Spleen (tissue), 13 donors: ENCODE measurements at places on chromosomes 13 and 19.

DNA sequence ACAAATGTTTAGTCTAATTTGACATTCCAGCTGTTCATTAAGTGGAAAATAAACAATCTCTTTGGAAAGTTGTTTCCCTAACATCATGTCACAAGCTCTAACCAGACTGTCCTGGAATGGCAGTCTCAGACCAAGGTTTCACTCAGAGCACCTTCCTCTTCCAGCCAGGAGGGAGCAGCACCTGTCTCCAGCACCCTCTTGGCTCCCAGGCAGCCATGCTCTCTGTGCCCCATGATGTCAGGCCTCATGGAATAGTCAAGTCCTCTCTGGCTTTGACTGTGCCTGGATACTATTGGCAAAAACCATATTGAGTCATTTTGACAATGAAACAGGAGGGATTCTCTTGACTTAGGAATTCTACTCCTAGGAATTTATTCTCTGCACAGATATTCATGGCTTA lies 171.4 kb downstream of the OXGR1 start:
- DNase-seq = no peak

- DNase-seq = no peak
Measured at GRCh38 chr19:10513223-10513622, 4.0 kb downstream of the S1PR5 start.

GRCh38 chr19:32363175-32363574 lies 17.8 kb downstream of the ZNF507 start:
- no peak for DNase-seq

DNA sequence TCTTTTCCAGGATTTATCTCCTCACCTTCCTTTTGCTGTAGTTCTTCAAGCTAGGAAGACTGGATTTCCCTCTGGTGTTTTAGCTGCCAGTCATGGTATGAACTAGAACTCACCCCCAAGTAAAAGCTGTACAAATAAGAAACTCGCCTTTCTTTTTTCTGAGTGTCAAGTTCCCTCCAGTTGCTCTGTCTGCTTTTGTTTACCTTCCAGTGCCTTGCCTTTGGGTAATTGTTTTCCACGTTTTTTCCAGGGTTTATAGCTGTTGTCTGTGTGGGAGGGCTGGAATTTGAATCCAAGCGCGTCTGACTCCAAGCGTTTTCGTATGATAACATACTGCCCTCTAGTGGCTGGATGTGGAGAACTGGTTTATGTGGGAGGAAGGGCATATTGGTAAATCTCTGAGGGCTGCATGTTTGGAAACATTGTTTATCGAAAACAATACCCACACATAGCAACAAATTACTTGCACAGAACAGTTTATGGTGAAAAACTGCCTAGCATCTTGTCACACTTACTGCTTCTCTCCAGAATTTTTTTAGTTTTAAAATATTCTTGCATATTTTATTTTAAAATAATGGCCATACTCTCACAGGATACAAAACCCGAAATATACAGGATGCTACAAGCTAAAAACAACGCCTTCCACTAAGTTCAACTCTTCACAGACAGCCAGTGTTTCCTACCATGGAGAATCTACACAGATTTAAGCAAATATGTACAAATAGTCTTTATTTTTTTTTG lies 19.2 kb downstream of the RCN3 start:
- DNase-seq = no peak

GRCh38 chr19:45733160-45733810 lies at the start of gene MEIOSIN:
TSS of gene MEIOSIN (plus strand) at chr19:45733439. CDS start at chr19:45735377, 1,938 bp downstream.
- DNase-seq = peak; percentile 76
